ENCODE measurements at places on chromosomes 11 and 22. TPM values are rescaled to one million over a fixed set of nuclear protein-coding genes. Genes with fewer than 3 reads are reported as not detected.

NRIP3 gene
- 0.66 TPM for total RNA-seq

XKR3 gene
- not detected for total RNA-seq

BRSK2 gene
- 1.3 TPM for total RNA-seq

UBQLNL gene
- not detected for total RNA-seq

TOM1 gene
- total RNA-seq, result 72.1 TPM

TRIM51 gene
- not detected for total RNA-seq

CCDC15 gene
- total RNA-seq, result 2.0 TPM

NXPE2 gene
- total RNA-seq, result not detected

DUSP8 gene
- total RNA-seq, result 1.1 TPM

C11orf86 gene
- not detected for total RNA-seq

RAG2 gene
- total RNA-seq, result not detected

GRCh38 chr22:30841273-30841672 lies 127.3 kb downstream of the MORC2 start:
- no peaks in the 10 kb centered on the region for H3K27me3 ChIP-seq
- H3K36me3 ChIP-seq, result no peaks in the 10 kb centered on the region
- DNase-seq, result no peak
- no peak overlapping the region for H3K4me3 ChIP-seq
- H3K27ac ChIP-seq, result peak overlapping the region; percentile 90
- H3K4me1 ChIP-seq, result peaks cover 43% of the 10 kb centered on the region

DNA sequence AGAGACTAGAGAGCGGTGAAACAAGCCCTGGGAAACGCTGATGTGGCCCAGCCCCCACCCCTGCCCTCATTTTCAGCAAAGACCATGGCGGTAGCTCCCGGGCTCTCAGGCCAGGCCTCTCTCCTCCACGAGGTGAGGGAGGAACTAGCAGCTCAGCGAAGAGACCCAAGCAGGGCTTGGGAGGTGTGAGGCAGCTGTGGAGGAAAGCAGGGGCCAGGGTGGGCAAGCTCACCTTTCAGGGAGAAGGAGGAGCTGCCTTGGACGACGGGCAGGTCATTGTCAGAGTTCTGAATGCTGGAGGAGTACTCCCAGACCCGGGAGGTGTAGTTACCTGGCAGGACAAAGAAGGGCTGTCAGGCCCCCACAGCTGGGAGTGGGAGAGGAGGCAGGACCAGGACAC lies 19.9 kb downstream of the TRIM29 start:
- peak overlapping the region; percentile 94 for H3K27ac ChIP-seq
- H3K36me3 ChIP-seq, result peaks cover 40% of the 10 kb centered on the region
- H3K27me3 ChIP-seq, result no peaks in the 10 kb centered on the region
- no peak for DNase-seq
- H3K4me1 ChIP-seq, result peaks cover 31% of the 10 kb centered on the region
- H3K4me3 ChIP-seq, result no peak overlapping the region

- no peak for DNase-seq
- H3K27ac ChIP-seq, result no peak overlapping the region
- peaks cover 20% of the 10 kb centered on the region for H3K4me1 ChIP-seq
- no peaks in the 10 kb centered on the region for H3K27me3 ChIP-seq
- H3K36me3 ChIP-seq, result no peaks in the 10 kb centered on the region
- no peak overlapping the region for H3K4me3 ChIP-seq
Observed at GRCh38 chr11:19576054-19576453, 136.6 kb upstream of the NAV2 start.

DNA sequence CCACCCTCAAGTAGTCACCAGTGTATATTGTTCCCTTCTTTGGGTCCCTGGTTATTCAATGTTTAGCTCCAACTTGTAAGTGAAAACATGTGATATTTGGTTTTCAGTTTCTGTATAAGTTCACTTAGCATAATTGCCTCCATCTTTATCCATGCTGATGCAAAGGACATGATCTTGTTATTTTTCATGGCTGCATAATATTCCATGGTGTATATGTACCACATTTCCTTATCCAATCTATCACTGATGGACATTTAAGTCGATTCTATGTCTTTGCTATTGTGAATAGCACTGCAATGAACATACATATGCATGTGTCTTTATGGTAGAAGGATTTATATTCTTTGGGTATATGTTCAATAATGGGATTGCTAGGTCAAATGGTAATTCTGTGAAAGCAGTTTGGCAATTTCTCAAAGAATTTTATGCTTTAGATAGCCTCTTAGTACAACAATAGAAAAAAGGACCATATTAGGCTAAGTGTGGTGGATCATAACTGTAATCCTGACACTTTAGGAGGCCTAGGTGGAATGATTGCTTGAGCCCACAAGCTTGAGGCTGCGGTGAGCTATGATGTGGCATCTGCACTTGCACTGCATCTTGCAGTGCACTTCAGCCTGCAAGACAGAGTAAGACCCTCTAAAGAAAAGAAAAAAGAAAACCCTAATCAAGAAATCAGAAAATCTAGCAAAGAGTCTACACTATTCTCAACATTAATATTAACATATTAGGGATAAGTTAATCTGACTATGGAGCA lies 468.5 kb upstream of the FAT3 start:
- H3K4me1 ChIP-seq, result no peaks in the 10 kb centered on the region
- DNase-seq, result no peak
- no peaks in the 10 kb centered on the region for H3K36me3 ChIP-seq
- H3K4me3 ChIP-seq, result no peak overlapping the region
- no peak overlapping the region for H3K27ac ChIP-seq

DNA sequence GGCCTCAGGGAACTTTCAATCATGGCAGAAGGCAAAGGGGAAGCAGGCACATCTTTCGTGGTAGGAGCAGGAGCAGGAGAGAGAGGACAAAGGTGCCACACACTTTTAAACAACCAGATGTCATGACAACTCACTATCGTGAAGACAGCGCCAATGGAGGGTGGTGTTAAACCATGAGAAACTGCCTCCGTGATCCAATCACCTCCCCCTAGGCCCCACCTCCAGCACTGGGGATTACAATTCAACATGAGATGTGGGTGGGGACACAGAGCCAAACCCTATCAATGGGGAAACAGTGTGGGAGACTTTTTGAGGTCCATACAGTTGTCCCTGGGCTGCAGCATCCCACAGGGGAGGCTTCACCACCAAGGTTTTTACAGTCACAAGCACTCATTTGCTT lies 41.9 kb upstream of the CFAP300 start:
- no peaks in the 10 kb centered on the region for H3K36me3 ChIP-seq
- no peak for DNase-seq
- H3K4me3 ChIP-seq, result no peak overlapping the region
- H3K27me3 ChIP-seq, result no peaks in the 10 kb centered on the region
- peaks cover 4% of the 10 kb centered on the region for H3K4me1 ChIP-seq

DNA sequence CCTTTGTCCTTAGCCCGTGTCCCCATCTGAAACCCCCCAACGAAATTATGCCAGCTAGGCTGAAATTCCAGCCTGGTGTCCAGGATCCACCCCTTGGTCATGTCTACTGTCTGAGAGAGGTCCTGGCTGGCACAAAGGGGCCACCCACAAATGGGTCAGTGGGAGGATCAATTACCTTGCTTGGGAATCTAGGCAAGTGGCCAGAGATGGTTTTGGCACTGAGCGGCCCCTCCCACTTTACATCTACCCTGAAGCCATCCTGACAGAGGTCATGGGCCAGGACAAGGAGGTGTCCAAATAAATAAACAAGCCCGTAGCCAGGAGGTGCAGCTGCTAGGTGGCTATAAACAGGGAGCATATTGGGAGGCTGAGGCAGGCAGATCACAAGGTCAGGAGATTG lies 311.5 kb downstream of the MN1 start:
- H3K36me3 ChIP-seq, result no peaks in the 10 kb centered on the region
- H3K4me1 ChIP-seq, result no peaks in the 10 kb centered on the region
- no peak for DNase-seq
- H3K27ac ChIP-seq, result no peak overlapping the region
- no peaks in the 10 kb centered on the region for H3K27me3 ChIP-seq

- peak; percentile 70 for DNase-seq
- H3K4me3 ChIP-seq, result peak overlapping the region; percentile 25
- no peaks in the 10 kb centered on the region for H3K36me3 ChIP-seq
- H3K4me1 ChIP-seq, result peaks cover 89% of the 10 kb centered on the region
- no peaks in the 10 kb centered on the region for H3K27me3 ChIP-seq
Observed at GRCh38 chr11:61971248-61972111, 4.0 kb upstream of the FTH1 start.

DNA sequence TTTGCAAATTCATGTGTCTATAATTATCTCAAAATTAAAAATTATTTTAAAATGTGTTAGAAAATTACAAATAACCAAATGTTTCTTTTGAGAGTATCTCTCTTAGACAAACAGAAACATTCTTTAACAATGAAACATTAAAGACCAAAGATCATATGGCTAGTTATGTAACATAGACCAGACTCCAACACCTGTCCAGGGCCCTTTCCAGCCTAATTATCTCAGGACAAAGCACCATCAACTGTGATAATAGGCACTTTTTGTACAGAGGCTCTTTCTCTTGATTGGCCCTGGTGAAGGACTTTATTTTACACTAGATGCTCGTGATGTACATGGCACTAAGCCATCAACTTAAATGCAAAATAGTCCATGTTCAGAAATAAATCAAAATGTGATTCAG lies 5.0 kb upstream of the PLEKHA7 start:
- H3K27me3 ChIP-seq, result no peaks in the 10 kb centered on the region
- H3K36me3 ChIP-seq, result peaks cover 21% of the 10 kb centered on the region
- no peak overlapping the region for H3K27ac ChIP-seq
- H3K4me3 ChIP-seq, result no peak overlapping the region
- DNase-seq, result no peak
- peaks cover 15% of the 10 kb centered on the region for H3K4me1 ChIP-seq

GRCh38 chr22:31120230-31120629 lies 2.5 kb upstream of the INPP5J start:
- no peaks in the 10 kb centered on the region for H3K27me3 ChIP-seq
- H3K4me3 ChIP-seq, result no peak overlapping the region
- H3K4me1 ChIP-seq, result peaks cover 20% of the 10 kb centered on the region

- peaks cover 61% of the 10 kb centered on the region for H3K4me1 ChIP-seq
- H3K27me3 ChIP-seq, result no peaks in the 10 kb centered on the region
- H3K36me3 ChIP-seq, result peaks cover 9% of the 10 kb centered on the region
- DNase-seq, result no peak
- peak overlapping the region; percentile 99 for H3K27ac ChIP-seq
Observed at GRCh38 chr11:65915101-65915820, 3.6 kb downstream of the C11orf68 start.

- no peaks in the 10 kb centered on the region for H3K36me3 ChIP-seq
- no peaks in the 10 kb centered on the region for H3K4me1 ChIP-seq
- no peaks in the 10 kb centered on the region for H3K27me3 ChIP-seq
- H3K27ac ChIP-seq, result no peak overlapping the region
- no peak for DNase-seq
- H3K4me3 ChIP-seq, result no peak overlapping the region
Observed at GRCh38 chr22:34992672-34993071, 73.3 kb upstream of the ISX start.

DNA sequence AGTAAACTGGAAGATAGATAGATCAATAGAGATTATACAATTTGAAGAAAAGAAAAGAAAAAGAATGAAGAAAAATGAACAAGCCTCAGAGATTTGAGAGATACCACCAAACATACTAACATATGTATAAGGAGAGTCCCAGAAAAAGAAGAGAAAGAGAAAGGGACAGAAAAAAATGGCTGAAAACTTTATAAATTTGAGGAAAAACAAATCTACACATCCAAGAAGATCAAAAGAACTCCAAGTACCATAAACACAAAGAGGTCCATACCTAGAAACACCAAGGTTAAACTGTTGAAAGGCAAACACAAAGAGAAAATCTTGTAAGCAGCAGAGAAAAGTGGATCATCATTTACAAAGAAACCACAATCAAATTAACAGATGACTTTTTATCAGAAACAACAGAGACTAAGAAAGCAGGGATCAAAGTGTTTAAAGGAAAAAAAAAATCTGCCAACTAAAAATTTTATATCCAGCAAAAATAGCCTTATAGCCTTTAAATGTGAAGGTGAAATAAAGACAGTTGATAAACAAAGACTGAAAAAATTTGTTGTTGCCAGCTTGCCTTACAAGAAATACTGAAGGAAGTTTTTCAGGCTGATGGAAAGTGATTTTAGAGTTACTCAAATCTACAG lies 11.8 kb upstream of the AKIP1 start:
- no peaks in the 10 kb centered on the region for H3K36me3 ChIP-seq
- H3K4me3 ChIP-seq, result no peak overlapping the region

- no peak for DNase-seq
- H3K27me3 ChIP-seq, result no peaks in the 10 kb centered on the region
- peaks cover 83% of the 10 kb centered on the region for H3K36me3 ChIP-seq
- H3K27ac ChIP-seq, result peak overlapping the region; percentile 74
Observed at GRCh38 chr22:20867179-20868024, 8.6 kb downstream of the SNAP29 start.

- no peak overlapping the region for H3K4me3 ChIP-seq
- H3K27me3 ChIP-seq, result no peaks in the 10 kb centered on the region
- H3K4me1 ChIP-seq, result peaks cover 43% of the 10 kb centered on the region
Observed at GRCh38 chr11:57776577-57777210, 15.1 kb downstream of the CTNND1 start.

GRCh38 chr22:35978889-35979288 lies 49.7 kb downstream of the RBFOX2 start:
- DNase-seq, result no peak
- H3K4me3 ChIP-seq, result no peak overlapping the region
- no peaks in the 10 kb centered on the region for H3K36me3 ChIP-seq
- no peaks in the 10 kb centered on the region for H3K4me1 ChIP-seq
- H3K27ac ChIP-seq, result no peak overlapping the region

DNA sequence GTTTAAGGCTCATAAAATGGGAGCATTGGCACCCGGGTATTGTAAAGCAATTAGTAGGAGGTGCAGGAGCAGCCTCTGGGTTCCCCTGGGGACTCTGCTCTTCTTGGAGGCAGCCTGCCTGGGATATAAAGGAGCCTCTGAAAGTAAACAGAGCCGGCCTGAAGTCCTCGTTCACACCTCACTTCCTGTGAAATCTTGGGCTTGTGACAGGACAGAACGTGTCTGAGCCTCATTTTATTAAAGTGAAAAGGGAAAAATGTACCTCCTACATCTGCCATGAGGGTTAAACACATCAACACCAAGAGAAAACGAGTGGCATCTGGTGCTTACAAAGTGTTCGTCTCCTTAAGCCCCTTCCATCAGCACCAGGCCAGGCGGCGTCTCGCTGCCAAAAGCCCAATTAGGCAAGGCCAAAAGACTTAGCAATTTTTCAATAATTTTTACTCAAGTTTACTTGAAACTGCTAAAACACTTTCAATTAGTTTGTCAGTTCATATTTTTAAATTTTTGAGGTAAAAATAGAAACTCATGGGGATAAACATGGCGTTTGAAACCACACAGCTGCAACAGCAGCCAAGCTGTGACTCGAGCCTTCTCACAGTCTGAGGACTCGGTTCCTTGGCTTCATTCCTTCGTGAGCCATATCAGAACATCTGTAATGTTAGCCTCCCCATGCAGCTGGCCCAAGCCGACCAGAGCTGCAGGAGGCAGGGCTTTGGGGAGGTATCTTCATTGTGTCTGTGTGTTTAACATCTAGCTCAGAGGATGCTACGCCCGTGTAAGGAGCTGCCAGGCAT lies 33.6 kb downstream of the MAP6 start:
- no peaks in the 10 kb centered on the region for H3K36me3 ChIP-seq
- H3K27me3 ChIP-seq, result no peaks in the 10 kb centered on the region
- H3K27ac ChIP-seq, result peak overlapping the region; percentile 47
- peaks cover 21% of the 10 kb centered on the region for H3K4me1 ChIP-seq
- H3K4me3 ChIP-seq, result no peak overlapping the region

DNA sequence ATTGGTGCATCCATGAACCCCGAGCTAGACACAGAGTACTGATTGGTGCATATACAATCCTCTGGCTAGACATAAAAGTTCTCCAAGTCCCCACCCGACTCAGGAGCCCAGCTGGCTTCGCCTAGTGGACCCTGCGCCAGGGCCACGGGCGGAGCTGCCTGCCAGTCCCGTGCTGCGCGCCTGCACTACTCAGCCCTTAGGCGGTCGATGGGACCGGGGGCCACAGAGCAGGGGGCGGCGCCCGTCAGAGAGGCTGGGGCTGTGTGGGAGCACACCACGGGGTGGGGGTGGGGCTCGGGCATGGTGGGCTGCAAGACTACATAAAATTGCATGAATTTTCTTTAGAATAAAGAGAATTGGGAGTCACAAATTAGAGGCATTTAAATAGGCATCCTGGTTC lies 248.6 kb downstream of the TMEM135 start:
- H3K27me3 ChIP-seq, result no peaks in the 10 kb centered on the region
- no peaks in the 10 kb centered on the region for H3K36me3 ChIP-seq
- no peak overlapping the region for H3K27ac ChIP-seq

Data from esophagus squamous epithelium (tissue), 5 donors.